Sigmoid colon (tissue), 7 donors: ENCODE measurements at places on chromosomes 3 and 15. TPM values are rescaled to one million over a fixed set of nuclear protein-coding genes. Genes with fewer than 3 reads are reported as not detected.

Gene GHSR
- total RNA-seq, result not detected

Gene RAB6B
- total RNA-seq, result 8.0 TPM

Gene TRIM59
- 5.6 TPM for total RNA-seq

GRCh38 chr3:124315215-124316033 is 323.5 kb upstream of the ROPN1 start:
- no peak for DNase-seq

DNA sequence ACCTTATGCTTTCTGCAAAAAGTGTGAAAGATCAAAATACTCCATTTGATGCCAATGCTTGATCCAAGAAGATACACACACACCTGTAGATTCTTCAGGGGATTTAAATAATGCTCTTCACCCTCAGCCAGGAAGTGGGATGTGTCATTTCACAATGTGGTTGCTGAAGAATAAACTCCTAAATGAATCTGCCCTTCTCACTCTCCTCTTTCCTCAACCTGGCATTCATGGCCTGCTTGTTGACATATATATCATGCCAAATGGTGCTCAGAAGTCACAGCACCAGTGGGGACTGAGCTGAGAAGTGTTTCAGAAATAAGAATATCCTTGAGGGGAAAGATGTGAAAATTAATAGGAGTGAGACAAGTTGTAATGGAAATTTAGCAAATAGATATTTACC is 146.6 kb upstream of the ARHGEF26 start:
- DNase-seq, result no peak

DNA sequence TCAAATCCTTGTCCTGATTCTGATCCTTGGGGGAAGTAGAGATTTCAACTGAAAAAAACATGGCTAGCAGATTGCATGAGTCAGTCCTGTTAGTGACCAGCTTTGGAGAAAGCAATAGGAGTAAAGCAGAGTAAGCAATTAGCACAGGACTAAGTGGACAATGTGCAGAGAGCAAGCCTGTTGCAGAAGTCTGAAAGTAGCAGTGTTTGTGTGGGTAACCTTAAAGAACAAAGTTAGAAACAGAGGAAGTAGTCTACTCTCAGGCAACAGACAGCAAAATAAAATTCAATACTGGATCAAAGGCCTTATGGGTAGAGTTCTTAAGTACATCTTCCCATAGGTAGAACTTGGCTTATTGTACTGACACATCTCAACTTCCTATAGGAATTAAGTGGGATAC is 916.8 kb downstream of the CADM2 start:
- no peak for DNase-seq

GRCh38 chr3:71407823-71408222 is 175.7 kb downstream of the FOXP1 start:
- no peak for DNase-seq

DNA sequence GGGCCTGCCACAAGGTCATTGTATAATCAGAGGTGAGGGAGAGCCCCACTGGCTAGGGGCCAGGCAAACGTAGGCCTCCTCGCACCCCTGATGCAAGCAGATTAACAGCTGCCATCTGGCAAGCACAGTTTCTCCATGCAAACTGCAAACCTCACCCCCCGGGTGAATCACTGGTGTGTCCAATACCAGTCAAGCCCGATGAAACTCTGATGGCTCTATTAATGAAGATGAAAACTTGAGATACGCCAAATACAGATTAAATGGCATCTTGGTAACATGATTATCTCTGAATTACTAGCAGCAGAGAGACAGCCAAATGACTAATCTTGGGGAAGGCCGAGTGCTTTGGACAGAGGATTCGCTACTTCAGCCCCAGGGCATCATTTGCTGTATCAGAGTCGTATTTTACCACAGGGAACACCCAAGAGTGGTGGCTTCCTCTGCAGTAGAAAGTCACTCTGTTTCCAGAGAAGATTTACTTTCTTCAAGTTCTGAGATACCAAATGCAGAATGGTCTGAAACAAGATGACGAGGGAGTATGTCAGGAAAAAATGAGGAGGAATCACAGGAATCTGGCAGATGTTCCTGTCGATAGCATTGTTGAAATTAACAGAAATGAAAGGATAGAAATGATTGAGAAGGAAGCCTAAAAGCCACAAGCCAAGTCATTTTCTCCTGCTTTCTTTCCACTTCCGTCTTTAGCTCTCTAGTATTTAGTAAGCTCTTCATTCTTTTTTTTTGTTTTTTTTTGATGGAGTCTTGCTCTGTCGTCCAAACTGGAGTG is 96.2 kb upstream of the NR2F2 start:
- no peak for DNase-seq

- DNase-seq, result no peak
These were observed 45.4 kb downstream of the SLC6A1 start for GRCh38 chr3:11037976-11038375.

- peak; percentile 6 for DNase-seq
These were observed 148.0 kb downstream of the MEGF11 start for GRCh38 chr15:66105286-66106265.
